ENCODE measurements at places on chromosomes 12 and 14.

DNA sequence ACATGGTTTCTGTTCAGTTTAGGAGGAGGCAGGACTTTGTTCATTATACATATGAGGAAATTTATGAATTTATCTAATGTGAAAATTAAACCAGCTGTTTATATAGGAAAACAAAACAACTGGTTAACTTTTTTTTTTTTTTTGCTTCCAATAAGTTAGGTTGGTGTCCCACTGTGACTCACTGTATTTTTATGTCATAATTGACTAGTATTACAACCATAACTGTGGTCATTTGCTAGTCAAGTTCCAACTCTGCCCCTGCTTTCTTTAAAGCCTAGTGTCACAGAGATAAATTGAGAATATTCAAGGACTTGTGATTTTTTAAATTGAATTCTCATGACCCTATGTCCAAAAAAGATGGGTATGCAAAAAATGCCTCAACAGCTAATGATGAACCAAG, 227.7 kb downstream of the BCAT1 start:
- no peak for DNase-seq

DNA sequence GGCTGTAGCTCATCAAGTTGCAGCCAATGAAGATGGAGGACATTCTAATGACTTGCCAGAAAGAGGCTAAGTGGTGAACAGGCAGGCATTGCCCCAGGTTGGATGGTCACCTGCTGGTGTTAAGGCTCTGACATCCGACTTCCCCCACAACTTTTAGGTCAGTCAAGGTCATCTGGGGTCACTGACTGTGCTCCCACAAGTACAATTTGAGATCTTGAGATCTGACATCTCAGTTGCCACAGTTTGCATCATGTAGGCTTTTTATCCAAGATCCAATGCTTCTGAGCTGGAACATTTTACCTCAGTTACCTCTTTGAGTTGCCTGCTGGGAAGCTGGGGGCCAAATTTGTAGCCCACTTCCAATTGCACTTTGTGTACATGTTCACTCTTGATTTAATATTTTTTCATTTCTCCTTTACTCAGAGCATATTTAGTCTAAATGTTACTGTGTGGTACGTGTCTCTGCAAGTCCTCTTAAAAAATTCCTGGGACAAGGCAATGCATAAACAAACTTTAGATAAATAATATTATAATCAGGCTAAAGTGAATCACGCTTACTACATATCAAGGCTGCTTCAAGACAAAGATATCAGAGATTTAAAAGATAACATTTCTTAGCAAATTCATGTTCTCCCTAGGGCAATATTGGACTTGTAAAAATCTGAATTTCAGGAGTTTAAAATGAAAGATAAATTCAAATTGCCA, 61.4 kb downstream of the SEL1L start:
- no peak for DNase-seq

GRCh38 chr12:26493656-26494055, 298.3 kb downstream of the SSPN start:
- DNase-seq, result no peak

GRCh38 chr14:64463195-64463594, 2.1 kb upstream of the AKAP5 start:
- no peak for DNase-seq

- DNase-seq, result no peak
Measured at GRCh38 chr12:118375348-118375747, 1.0 kb upstream of the SUDS3 start.

GRCh38 chr14:96745500-96746051, 51.6 kb upstream of the VRK1 start:
- no peak for DNase-seq

DNA sequence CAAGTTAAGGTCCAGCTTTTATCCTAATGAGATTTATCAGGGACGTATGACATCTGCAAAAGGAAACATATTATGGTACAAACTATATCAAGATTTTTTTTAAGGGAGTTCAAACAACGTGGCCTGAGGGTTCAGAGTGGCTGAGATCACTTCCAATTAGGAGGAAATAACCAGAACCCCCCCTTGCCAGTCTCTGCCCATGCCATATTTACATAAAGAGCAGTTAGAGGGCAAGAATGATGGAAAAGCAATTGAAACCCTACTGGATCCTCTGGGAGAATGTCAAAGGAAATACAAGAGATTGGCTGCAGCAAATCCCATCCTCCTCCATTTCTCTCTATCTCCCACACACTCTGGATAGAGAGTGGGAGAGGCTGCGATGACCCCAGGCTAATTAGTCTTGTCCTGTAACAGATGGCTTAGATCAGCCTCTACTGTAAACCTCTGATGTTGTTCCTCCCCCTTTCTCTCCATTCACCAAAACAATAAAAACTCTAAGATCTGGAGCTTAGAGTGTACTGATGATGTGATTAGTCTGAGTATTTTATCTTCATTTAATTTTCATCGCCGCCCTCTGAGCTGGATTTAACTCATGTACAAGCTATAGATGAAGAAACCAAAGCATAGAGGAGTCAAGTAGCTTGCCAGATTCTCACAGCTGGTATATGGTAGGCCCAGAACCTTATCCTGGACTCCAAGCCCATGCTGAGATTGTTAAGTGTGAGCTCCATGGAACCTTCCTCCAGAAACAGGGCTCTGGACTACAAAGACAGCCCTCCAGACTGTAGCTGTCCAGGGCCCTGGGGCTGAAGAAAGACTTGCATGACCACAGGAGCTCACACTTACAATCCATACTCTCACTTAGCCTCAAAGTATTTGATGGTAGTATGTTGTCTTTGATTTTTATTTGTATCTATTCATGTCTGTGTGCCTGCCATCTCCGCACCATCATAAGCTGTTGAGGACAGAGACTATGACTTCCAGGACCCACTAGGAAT, 54.1 kb upstream of the GNG2 start:
- DNase-seq, result no peak

DNA sequence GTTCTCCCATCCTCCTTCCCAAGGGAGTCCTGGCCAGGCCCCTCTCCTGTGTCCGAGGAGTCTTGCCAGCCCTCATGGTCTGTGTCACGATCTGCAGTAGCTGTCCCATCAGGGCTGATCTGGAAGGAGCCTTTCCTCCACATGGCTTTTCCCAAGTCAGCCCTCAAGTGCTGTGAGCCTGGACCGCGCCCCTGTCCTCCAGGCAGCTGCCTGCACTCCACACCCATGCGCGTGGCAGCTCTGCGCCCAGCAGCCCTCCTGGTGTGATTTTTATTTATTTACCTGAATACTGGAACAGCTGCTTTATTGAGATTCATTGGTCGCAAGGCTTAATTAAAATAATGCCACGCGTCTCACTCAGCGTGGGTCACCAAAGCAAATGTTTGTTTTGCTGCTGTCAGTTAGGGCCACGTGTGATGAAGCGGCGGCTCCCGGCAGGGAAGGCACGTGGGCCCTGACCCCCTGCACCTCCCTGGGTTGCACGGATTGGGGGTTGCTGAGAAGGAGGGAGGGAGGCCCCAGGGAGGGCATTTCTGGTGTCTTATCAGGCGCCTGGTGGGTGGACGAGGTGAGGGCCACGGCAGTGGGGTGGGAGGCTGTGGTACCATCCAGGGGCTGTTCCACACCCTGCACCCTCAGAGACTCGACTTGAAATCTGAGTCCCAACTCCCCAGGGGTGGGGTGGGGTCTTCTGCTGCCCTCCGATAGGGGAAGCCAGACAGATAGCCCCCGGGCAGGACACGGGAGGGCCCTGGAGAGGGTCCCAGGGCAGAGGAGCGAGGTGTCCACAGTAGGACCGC, 206.3 kb upstream of the C14orf180 start:
- no peak for DNase-seq

DNA sequence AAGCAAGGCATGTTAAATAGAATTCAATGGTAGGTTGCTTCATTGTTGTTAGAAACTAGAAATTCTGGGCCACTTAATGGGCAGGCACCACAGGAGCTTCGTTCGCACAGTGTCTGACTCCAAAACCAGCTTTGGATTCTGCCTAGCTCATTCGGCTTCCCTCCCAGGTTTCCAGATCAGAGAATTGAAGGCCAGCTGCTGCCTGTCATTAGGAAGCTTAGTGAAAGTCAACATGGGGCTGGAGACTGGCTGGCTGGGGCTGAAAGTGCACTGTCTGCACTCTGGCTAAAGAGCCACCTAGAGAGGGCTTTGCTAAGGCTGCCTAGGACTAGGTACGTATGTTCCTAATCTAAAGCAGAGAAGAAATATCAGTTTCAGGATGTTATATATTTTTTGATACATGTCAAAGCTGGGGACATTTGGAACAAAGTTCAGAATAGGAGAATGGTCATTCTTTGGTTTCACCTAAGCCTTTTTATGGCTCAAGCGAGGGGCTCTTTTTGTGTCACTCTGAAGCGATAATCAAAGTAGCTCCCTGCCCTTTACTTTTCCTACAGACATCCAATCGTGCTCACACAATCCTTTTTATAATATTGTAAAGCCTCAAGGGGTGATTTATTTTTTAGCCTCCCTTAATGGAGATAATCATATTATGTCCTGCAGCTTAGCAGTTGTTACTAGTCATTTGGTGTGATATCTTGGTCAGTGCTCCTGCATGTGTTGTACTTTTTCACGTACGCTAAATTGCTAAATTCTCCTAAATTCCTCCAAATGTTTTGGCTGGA, 238.5 kb upstream of the NAV3 start:
- DNase-seq, result no peak

DNA sequence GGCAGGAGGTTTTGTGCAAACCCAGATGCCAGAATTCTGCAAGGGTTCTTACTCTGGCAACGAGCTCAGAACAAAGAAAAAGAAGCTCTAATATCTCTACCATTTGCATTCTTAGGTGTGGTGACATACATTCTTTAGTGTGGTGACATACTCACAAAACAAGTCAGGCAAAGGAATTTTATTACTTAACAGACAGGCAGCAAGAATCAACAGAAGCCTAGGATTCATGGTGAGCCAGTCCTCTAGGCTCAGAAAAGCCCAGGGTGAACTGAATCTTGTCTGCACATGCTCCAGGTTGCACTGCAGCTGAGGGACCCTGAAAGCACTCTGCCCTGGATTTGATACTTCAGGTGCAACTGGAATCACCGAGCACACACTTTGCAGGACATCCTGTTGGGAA, 122.4 kb upstream of the PTPRQ start:
- DNase-seq, result no peak

DNA sequence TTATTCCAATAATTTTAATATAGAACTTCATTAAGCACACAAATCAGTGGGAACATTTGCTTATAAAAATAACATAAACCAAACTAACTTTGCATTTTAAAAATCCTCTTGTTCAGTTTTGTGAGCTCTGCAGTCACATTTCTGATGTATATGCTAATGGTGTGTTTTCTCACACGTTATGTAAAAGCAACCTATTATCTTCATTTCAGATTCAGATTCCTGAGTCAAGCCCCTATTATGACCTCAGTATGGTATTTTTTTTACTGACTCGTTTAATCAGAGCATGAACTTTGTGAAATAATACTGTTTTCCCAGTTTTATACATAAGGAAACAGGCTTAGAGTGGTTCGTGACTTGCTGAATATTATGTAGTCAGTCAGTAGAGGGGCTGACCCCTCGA, 394.0 kb downstream of the TMEM117 start:
- DNase-seq, result no peak

DNA sequence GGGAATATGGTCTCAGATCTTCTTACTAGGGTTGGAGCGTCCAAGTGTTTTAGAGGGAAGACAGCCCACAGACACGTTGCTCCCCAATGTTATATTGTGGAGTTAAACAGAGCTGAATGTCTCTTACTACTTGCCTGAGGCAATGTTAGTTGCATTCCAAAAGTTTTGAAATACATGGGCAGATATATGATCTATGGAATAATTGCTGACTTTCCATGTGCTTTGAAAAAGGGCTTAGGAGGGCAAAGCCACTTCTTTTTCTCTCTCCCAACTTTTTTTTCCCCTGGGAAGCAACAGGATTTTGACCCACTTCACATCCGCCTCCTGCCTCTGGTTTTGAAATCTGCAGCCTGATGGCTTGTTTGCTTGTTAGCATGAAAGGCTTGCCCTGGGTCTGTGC, 33.7 kb upstream of the PAX9 start:
- DNase-seq, result no peak

GRCh38 chr12:109871668-109872314, 8.6 kb downstream of the GLTP start:
- DNase-seq, result no peak

DNA sequence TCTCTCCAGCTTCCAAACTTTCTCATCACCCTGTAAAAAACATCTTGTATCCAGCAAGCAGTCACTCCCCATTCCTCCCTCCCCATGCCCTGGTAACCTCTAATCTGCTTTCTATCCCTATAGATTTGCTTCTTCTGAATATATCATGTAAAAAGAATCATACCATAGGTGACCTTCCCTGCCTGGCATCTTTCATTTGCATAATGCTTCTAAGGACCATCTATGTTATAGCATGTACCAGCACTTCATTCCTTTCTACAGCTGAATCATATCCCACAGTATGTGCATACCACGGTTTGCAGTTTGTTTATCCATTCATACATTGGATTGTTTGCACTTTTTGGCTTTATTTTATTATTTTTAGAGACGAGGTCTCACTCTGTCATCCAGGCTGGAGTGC, 22.9 kb upstream of the VPS37B start:
- DNase-seq, result no peak

GRCh38 chr12:131065279-131065678, 111.6 kb downstream of the ADGRD1 start:
- DNase-seq, result no peak

Data from 8988T (cell line).